ENCODE measurements at places on chromosomes 3 and 15.
A peak's percentile ranks its signal among the peaks of the same experiment; 100 is the strongest.

- no peak for DNase-seq
These were observed 25.0 kb downstream of the ANXA2 start for GRCh38 chr15:60372756-60373155.

DNA sequence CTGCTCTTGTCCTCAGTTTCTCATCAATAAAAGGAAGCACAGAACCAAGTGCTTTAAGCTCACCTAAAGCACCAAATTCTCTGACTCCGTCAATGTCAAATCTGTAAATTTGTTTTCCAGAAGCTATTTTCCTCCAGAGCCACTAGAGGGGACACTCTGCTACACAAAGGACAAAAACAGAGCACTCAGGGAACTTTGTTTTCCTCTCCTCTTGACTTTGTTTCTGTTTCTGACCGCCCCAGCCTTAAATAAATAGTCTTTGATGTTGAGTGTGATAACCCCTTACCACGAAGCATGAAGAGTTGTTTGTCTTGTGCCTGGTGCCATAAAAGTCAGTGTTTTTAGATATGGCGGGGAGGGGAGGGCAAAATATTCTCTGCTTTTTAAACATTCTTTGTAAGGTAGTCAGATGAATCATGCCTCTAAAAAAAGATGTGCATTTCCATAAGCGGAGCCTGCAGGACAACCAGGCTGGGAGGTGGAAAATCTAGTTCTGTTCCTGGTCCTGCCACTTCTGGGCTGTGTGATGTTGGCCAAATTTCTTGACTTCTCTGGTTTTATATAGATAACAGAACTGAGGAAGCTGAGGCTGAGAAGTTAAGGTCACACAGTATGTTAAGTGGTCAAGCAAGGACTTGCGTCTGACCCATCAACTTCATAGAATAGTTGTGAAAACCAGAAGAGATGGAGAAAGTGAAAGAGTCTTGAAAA lies 7.3 kb upstream of the ZBTB38 start:
- no peak for DNase-seq

GRCh38 chr3:57815036-57815435 lies 58.9 kb downstream of the SLMAP start:
- DNase-seq: no peak

DNA sequence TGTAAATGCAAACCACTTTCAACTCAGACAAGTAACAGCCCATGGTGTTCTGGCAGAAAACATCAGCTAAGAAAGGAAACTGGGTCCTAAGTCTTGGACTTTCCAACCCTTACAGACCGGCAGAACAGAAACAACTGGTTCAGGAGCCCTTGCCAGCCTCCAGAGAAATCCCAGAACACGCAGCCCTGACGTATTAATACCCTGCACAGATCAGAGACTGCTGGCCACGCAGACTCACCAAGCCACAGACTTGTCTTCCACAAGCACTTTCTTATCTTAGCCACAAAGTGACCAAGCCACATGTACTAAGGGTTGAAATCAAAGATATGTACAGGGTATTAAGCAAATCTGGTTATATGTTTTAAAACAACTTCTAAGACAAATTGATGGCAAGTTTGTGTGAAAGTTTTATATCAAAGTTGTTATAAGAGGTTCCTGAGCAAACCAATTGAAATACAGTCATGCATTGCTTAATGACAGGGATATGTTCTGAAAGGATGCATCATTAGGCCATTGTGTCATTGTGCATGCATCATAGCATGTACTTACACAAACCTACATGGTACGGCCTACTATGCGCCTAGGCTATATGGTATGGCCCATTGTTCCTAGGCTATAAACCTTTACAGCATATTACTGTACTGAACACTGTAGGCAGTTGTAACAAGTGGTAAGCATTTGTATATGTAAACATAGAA lies 36.8 kb downstream of the BTD start:
- no peak for DNase-seq

DNA sequence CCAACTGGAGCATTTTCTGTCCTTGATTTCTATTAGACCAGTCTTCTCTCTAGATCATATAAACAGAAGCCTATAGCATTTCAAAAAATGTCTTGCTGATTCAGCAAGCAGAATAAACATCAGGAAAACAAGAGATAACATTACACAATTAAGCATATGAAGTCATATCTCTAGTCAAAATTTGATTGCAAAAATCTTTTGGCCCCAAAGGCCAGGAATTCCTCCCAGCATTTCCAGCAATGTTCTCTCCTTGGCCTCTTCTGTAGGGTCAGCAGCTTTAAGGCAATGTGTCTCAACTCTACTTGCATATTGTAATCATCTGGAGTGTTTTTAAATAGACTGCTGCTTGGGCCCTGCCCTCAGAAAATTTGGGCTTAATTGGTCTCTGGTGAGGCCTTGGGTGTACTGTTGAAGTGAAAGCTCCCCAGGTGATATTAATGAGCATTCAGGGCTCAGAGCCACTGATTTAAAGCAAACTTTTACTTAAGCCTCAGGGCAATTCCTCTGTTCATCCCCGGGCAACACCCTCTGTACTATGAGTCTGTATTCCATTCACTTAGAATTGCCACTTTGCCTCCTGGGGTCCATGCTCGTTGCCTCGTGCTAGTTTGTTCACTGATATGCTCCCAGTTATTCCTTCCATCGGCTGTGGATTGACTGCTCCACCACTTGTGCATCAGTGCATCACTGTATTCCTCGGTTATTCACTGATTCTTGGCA lies 1072.6 kb downstream of the ROBO2 start:
- no peak for DNase-seq

GRCh38 chr15:95558131-95558530 lies 772.4 kb upstream of the NR2F2 start:
- DNase-seq: no peak

DNA sequence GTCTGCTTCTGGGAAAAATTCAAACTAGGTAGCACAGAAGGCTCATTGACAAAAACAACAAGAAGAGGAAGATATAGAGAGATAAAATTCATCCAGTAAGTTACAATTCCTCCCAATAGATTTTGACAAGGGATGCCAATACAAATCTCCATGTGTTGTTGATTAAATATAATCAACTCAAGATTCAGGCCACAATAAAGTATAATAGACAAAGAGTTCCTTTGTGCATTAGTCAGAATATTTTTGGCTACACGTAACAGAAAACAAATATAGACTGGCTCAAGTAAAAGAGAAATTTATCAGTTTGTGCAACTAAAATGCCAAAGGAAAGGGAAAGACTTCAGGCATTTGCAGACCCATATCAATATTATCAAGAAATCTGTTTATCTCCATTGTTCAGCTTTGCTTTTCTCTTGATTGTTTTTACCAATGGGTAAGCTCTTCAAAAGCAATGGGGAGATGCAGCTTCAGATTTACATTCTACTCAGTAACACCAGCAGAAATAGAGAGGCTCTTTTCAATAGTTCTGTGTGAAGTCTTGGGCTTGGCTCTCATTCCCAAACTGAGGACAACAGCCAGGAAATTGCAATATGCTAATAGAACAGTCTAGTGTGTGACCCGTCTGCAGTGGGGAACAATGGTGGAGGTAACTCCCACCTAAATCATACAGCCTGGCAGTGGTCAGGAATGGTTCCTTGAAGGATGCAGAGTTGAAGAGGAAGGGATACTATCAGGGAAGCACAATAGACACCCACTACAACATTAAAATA lies 77.6 kb upstream of the PROK2 start:
- DNase-seq: no peak

- no peak for DNase-seq
These were observed 692 bp downstream of the PSMD2 start for GRCh38 chr3:184299488-184300377.

DNA sequence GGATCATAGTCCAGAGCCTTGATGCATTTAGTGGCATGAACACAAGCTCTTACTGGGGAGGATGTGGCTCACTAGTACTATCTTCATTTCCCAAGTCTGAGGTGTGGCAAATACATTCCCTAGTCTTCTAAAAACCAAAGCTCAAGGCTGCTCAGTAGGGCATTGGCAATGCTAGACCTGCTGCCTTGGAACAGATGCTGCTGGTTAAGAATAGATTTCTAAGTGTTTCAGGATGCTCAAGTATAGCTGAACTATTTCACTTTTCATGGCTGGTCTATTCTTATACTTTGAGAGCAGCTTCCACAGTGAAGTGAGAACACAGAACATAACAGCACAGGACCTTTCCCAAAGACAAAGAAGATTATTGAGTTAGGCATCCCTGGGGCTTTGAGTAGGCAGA lies 178.8 kb downstream of the CHST2 start:
- no peak for DNase-seq

- DNase-seq: no peak
These were observed 6.1 kb downstream of the IL17RD start for GRCh38 chr3:57158813-57159738.

- no peak for DNase-seq
These were observed 197.0 kb upstream of the ZPLD1 start for GRCh38 chr3:102237838-102238237.

DNA sequence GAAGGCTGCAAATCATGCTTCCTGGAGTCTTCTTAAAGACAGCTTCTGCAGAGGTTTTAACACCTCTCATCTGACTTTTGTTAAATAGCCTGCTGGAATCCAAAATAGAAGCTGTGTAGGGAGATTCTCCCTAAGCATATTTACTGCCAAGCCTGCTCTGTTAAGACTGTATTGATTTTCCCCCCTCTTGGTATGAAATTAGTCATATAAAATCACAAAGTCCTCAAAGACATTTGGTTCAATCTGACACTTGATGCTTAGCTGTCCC lies 94.6 kb downstream of the ITPR1 start:
- no peak for DNase-seq

- no peak for DNase-seq
These were observed 69.6 kb upstream of the STRIT1 start for GRCh38 chr3:155362808-155363689.

- DNase-seq: no peak
These were observed 88.4 kb downstream of the VGLL4 start for GRCh38 chr3:11555211-11555782.

DNA sequence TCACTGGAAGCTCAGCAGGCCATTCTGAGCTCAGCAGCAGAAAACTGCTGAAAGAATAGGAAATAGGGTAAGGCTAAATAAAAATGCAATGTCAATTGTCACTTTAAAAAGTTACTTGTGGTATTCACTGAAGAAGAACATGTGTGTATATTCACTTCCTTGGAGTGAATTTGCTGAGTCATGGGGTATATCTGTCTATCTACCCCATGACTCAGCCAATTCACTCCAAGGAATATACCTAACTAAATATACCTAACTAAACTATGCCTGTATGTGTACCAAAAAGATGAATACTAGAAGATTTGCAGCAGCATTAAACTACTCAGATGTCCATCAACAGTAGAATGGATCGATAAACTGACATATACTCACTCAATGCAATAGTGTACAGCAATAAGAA lies 69.5 kb upstream of the KCNAB1 start:
- no peak for DNase-seq

GRCh38 chr3:172209333-172210321 lies 170.2 kb downstream of the FNDC3B start:
- DNase-seq: peak; percentile 80

DNA sequence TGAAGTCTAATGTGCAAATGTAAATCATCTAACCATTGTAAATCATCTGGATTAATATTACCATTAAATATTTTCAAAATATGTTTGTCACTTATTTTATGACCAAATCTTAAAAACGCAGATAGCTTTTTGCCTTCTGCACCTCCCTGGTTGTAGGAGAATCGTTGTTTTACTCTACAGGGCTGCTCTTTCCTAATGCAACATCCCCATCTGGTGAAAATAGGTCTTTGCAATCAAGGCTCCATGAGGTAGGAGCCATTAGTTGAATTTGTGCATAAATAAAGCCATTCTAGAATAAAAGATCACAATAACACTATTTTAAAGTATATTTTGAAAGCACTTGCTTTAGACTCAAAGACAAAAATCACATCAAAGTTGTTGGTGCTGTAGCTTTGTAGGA lies 535.6 kb upstream of the AGTR1 start:
- DNase-seq: no peak

GRCh38 chr3:40308725-40309417 lies 636 bp upstream of the EIF1B start:
- DNase-seq: no peak

DNA sequence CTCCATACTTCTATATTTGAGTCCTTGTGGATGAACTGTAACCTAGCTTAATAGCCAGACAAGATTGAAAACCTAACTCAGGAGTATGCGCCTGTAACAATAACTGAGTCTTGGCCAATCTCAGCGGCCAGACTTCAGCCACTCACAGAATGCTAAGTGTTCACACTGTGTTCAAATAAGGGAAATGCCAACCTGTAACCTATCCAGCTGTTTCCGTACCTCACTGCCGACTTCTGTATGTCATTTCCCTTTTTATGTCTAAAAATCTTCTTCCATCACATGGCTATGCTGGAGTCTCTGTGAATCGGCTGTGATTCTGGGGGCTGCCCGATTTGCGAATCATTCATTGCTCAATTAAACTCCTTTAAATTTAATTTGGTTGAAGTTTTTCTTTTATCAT lies 169.2 kb downstream of the NFKBIZ start:
- no peak for DNase-seq

DNA sequence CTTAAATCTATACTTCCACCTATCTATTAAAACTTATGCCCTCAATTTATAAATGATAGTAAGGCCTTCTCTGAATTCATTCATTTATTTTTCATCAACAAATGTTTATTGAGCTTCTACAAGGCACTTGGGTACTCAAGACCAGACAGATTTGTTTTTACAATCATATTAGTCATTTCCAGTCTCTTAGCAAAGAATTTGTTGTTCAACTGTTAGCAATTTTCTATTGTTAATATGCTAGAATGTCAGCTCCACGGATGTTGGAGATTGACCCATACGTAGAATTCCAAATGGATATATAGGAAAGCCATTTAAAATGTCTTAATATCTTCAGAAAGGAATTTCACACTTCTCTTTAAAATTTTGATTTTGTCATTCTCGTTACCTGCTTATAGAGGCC lies 36.7 kb downstream of the ZBTB38 start:
- DNase-seq: no peak

GRCh38 chr3:142530296-142530695 lies 48.2 kb downstream of the ATR start:
- DNase-seq: no peak

DNA sequence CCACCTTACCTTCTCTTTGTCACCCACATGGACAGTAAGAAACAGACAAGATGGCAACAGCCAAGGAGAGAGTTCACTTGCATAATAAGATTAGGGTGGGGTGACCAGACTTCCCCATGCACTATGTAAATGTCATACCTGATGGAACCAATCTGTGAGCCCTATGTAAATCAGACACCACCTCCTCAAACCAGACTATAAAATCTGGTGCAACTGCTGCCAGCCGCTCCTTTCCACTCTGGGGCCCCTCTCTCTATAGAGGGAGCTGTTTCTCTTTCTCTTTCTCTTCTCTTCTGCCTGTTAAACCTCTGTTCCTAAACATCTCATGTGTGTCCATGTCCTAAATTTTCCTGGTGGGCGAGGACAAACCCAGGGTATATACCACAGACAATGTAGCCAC lies 405.5 kb upstream of the CNTN4 start:
- DNase-seq: no peak

DNA sequence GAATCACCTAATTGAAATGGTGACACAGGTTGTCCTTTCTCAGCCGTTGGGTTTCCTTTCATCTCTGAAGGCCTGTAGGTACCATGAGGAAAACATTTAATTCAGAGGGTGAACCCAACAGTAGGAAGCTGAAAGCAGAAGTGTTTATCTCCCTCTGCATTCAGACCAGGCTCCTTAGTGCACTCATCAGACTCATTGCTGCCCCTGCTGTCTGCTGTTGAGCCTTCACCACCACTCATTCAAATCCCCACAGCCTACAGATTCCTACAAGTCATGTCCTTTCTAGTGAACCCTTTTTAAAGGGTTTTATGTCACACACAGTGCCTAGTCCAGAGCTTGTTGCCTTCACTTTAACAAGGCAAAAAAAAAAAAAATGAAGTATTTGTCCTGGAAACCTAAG lies 13.4 kb downstream of the WDR48 start:
- DNase-seq: no peak
